Jurkat, Clone E6-1 (cell line): ENCODE measurements at places on chromosomes 7 and 10.

- DNase-seq: no peak
These were observed 12.7 kb downstream of the GPRIN2 start for GRCh38 chr10:46543466-46544377.

GRCh38 chr7:139072796-139073195 is 36.7 kb downstream of the ZC3HAV1 start:
- peak; percentile 19 for DNase-seq

GRCh38 chr10:5198386-5198785 is 1.7 kb downstream of the AKR1C4 start:
- no peak for DNase-seq

- DNase-seq: no peak
These were observed 46.3 kb downstream of the GRID2IP start for GRCh38 chr7:6504996-6505395.

GRCh38 chr7:159027789-159028507 is 116.7 kb downstream of the VIPR2 start:
- DNase-seq: no peak

- DNase-seq: peak; percentile 90
These were observed 11.5 kb upstream of the MICU1 start for GRCh38 chr10:72637398-72637857.
